ENCODE measurements at places on chromosomes 7 and 10. TPM values are rescaled to one million over a fixed set of nuclear protein-coding genes. Genes with fewer than 3 reads are reported as not detected.

- peak; percentile 37 for DNase-seq
Observed at GRCh38 chr10:104274762-104275721, 6.1 kb downstream of the GSTO2 start.

DNA sequence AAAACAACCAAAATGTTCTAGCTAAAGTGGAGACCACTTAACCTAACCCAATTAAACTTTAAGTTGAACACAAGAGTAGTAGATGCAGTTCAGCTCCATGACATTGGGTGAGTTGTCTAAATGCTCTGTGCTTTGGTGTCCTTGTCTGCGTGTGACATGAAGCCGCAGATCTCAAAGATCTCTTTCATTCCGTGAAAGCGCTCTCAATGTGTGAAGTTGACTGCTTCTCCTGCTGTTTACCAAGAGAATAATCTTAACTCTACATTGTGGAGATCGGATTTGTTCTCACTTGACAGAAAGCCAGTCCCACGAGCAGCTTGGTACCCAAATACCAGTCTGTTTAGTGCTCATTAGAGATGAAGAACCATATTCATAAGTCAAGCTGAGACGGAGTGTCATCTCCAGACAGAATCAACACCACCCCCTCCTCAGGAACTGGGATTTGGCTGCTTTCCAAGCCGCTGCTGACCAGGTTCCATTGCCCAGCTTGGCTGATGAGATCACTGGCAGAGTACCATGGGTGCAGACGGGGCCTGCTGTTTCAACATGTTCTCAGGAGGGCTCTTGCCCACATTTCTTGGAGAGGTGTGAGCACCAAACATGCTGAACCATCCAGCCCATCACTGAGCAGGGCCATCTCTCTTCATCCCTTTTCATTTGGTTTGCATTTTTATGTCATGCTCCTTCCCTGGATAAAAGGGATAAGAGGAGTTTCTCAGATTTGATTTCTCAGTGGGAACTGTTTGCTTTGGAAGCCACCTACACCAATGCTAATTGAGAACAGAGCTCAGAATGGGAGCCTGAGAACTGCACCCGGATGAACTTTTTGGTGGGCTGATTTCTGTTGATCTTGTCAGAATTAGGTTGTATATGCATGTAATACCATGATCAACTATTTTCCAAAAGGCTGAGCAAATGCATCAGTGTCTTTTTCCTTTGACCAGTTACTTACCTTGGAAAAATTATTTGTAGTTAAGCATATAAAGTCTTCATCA, 95.8 kb upstream of the AGBL3 start:
- DNase-seq, result peak; percentile 65

GRCh38 chr7:105307163-105307672, 81.5 kb downstream of the SRPK2 start:
- DNase-seq, result no peak

GRCh38 chr10:29033311-29033940, 255.4 kb upstream of the LYZL1 start:
- DNase-seq, result no peak

- no peak for DNase-seq
Observed at GRCh38 chr10:132638130-132638515, 100.5 kb downstream of the INPP5A start.

DNA sequence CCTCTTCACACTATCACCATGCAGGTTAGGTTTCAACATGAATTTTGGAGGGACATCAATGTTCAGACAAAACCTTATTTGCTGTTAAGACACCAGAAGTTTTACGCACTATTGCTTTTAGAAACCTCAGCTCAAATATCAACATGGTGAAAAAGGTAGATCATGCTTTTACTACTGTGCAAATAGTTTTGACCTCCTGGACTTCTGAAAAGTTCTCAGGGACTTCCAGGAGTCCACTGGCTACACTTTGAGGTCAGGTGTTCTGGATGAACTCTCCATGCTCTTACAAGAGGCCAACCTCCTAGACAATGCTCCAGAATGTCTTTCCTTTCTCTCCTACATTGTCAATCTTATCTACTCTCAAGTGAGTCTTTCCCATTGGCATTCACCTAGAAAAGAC, 55.9 kb downstream of the SLC25A13 start:
- no peak for DNase-seq

- DNase-seq, result no peak
Observed at GRCh38 chr7:136138991-136139390, 161.8 kb upstream of the MTPN start.

- no peak for DNase-seq
Observed at GRCh38 chr7:35571611-35572240, 123.2 kb downstream of the HERPUD2 start.

DNA sequence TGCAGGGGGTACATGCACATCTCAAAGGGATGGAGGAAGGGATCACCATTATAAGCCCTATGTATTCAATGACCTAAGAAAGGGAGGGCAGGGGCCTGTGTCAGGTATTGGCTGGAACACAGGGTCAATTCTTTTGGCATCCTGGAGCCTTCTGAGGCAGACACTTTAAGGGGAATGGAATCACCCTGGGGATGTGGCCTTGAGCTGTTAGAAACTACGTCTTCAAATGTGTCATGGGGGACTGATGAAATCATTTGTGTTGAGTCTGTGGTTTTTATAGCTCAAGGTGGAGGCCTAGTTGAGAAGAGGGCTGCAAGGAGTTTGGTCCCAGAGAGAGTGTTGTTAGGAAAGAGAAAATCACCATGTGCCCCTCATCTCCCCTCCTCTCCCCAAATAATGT, 206.1 kb upstream of the CELF2 start:
- DNase-seq, result no peak

MYOF gene
- total RNA-seq, result 57.1 TPM

FANK1 gene
- 0.68 TPM for total RNA-seq

NEUROD6 gene
- not detected for total RNA-seq
